ENCODE measurements at places on chromosomes 16 and 17.

GRCh38 chr16:49701789-49702494 lies 154.0 kb downstream of the ZNF423 start:
- no peak for DNase-seq

- no peak for DNase-seq
These were observed 1.1 kb downstream of the NEURL4 start for GRCh38 chr17:7328009-7328408.

GRCh38 chr16:46428108-46429061 lies 192.8 kb downstream of the SHCBP1 start:
- DNase-seq: peak; percentile 2

DNA sequence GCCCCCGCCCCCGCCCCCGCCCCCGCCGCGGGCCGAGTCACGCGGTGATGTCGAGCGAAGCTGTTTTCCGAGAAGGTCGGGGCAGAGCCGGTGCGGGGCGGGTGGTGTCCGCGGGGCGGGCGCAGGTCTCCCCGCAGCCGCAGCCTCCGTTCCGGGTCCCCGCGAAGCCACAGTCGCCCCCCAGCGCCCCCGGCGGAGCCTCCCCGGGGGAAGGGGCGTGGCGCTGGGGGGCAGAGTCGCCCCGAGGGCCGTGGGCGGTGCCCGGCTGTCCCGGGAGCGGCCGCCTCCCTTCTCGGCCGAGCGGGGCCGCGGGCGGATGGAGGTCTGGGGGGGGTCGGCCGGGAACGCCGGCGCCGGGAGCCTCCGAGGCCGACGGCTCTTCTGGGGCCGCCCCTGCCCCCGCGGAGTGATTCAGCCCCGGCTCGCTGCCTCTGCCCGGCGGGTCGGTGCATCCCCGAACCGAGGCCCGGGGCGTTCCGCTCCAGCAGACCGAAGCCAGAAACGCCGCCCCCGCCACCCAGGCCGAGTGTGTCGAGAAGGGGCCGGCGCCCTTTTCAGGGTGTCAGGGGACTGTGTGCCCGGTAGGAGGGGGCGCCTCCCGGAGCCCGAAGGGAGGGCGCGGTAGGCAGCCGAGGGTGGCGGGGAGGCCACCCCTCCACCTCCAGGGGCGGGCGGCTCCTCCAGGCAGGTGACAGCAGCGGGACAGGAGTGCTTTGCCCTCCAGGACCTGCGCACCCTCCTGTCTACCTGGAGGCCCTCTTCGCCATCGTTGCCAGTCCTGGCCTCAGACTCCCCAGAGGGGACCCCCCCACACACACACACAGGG lies 1.7 kb downstream of the METRNL start:
- peak; percentile 86 for DNase-seq
